ENCODE measurements at places on chromosomes 16 and 17.

GRCh38 chr16:68309799-68310198, 947 bp downstream of the SLC7A6OS start:
- no peak for DNase-seq

- peak; percentile 80 for DNase-seq
Observed at GRCh38 chr16:67389911-67390815, 3.1 kb downstream of the TPPP3 start.

- no peak for DNase-seq
Observed at GRCh38 chr16:79062821-79063220, 537.7 kb downstream of the MAF start.

DNA sequence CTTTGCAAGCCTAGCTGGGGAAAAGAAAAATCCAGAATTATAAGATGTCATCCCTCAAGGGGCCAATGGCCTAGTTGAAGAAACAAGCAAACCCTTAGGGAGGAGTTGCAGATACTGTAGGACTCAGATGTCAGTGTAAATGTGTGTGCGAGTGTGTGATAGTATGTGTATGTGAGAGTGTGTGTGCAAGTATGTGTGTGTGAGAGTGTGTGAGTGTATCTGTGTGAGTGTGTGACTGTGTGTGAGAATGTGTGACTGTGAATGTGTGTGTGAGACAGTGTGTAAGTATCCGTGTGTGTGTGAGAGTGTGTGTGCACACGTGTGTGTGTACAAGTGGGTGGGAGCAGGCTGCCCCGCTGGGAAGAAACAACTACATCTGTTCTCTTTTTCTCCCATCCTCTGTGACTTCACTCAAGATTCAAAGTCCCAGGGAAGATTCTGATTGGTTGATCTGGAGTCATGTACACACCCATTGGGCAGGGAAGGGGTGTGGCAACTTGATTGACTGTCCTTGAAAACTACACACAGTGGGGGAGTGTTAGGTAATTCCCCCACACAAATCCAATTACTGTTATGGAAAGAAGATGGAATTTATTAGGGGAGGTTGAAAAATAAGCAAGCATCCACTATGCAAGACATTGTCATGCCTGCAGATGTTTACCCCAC, 40.7 kb downstream of the IRX3 start:
- DNase-seq = no peak

- no peak for DNase-seq
Observed at GRCh38 chr16:57518520-57518919, 17.9 kb downstream of the CCDC102A start.

DNA sequence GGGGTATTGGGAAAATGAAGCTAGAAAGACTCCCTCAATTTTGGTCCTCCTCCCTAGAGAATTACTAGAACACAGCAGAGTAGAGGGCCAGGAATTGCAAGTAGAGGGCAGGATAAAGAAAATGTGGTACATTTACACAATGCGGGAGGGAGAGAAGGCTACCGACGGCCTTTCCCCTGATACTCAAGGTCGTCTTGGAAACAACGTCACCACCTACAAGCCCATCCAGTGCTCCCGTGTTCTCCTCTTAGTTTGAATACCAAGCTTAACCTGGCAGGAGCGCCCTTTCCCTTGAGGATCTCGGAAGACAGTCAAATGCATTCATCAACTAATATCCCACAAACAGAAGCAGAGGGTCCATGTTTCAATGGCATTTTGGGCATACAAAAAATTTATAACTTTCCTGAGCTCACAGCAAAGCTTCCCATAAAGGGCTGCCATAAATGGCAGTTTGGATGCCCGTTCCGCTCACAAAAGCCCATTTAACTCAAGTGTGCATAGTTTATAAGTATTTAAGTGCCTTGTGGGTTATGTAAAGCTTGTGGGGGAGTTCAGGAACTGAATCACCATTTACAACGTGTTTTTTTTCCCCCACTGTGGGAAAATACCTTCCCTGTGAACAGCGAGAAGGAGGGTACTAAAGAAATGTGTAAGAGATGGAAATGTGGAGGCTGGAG, 414.6 kb downstream of the SLC39A11 start:
- DNase-seq = no peak

GRCh38 chr17:9403257-9403656, 172.4 kb downstream of the STX8 start:
- DNase-seq = no peak

- DNase-seq = no peak
Observed at GRCh38 chr17:71118039-71118438, 948.7 kb downstream of the KCNJ2 start.

DNA sequence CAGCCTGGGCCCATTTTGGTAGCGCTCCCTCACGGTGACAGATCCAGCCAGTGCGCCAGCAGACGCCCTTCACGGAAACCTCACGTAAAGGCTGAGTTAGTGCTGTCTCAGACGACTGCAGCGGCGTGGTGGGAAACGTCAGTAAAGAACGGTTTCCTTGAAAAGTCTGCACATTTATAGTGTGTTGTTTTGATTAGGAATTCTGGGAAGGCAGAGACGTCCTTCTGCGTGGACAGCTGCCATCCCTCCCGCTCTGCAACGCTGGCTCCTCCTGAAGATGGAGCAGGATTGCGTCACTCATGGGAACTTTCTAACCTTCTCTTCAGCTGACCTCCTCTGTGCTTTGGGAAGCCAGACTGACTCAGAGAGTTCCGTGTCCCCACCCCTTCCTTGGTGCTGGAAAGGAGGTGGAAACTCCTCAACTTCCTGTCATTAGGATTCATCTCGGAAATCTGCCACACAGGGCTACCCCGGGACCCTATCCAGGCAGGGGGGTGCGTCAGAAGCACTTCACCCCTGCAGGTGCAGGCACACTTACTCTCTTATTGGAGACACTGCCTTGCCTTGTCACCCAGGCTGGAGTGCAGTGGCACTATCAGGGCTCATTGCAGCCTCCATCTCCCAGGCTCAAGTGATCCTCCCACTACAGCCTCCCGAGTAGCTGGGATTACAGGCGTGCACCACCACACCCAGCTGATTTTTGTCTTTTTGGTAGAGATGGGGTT, 24.3 kb upstream of the CRISPLD2 start:
- no peak for DNase-seq

GRCh38 chr16:85627089-85627488, 14.0 kb downstream of the GSE1 start:
- no peak for DNase-seq

- DNase-seq = peak; percentile 66
Observed at GRCh38 chr17:76972046-76972641, 103.9 kb downstream of the MGAT5B start.

DNA sequence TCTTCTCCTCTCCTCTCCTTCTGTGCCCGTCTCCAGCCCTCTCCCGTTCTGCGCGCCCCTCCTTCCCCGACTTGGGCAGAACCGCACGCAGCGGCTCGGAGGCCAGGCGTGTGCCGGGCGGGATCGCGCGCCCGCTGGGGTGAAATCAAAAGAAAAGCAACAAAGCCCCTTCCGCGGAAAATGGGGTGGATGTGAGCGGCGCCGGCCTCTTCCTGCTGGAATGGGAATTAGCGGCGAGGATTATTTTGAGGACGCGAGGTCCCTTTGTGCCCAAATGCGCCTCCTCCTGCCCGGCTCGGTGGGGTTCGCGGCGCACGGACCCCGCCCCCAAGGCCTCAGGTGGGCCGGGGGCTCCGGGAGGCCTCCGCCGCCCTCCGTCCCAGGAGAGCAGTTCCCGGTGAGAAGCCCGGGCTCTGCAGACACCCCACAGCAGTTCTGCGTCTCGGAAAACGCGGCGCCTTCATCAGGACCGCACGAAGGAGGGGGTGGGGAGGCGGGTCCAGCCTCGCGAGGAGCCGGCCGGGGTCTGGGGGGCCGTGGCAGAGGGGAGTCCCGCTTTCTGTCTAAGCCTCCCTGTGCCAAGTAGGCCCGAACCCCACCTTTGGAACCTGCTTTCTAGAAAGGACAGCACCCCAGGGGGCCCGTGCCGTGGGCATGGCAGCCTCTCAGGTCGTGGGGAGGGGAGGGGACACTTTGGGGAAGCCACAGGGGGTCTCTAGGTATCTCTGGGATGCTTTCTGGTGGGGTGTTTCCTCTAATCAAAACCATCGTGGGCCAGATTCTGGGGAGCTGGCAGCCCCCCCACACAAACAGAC, 91.0 kb upstream of the CBX4 start:
- no peak for DNase-seq

DNA sequence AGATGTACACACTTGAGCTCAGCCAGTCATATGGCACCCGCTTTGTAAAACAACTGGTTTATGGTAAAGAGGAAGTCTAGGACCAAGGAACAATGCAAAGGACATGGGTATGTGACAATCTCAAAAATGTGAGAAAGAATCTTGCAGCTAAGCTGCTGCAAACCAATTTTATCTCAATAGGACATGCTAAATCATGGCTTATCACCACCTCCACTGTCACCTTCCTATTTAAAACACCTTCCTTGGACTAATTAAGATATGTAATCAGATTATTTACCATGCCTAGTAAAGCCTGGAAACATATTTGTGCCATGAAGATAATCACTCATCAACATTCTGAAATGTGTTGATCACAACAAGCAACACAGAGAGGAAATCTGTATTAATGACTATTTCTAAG, 622.7 kb downstream of the CDH11 start:
- no peak for DNase-seq

DNA sequence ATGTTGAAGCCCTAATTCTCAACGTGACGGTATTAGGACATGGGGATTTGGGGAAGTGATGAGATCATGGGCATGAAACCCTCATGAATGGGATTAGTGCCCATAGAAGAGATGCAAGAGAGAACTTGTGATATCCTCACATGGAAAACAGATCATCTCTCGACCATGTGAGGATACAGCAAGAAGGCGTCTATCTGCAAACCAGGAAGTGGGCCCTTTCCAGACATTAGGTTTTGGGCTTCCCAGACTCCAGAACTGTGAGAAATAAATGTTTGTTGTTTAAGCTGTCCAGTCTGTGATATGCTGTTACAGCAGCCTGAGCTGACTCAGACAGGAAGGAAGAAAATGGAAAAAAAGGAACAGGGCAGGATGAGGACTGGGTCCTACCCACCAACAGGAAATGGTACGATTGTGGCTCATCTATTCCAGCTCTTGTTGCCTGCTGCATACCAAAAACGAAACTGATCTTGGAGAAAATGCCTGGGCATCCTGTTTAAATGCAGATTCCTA, 21.9 kb upstream of the SSTR2 start:
- no peak for DNase-seq

DNA sequence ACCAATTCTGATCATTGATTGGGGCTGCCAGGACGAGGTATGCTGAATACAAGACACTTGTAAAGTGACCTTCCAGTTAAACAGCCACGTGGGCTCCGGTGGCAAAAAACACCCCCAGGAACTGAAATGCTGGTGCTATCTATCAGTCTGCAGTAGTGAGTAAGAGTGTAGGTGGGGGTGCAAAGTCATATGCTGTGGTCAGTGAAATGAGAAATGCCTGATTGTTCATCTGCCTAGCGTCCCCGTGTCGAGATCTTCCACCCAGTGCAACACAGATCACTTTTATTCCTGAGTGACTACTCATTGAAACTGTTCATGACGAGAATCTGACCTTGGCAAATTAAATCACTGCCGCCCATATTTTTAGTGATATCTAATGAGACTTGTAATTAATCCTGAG, 806.5 kb upstream of the GOT2 start:
- DNase-seq = no peak

- DNase-seq = no peak
Observed at GRCh38 chr16:22886927-22887326, 73.0 kb downstream of the HS3ST2 start.

DNA sequence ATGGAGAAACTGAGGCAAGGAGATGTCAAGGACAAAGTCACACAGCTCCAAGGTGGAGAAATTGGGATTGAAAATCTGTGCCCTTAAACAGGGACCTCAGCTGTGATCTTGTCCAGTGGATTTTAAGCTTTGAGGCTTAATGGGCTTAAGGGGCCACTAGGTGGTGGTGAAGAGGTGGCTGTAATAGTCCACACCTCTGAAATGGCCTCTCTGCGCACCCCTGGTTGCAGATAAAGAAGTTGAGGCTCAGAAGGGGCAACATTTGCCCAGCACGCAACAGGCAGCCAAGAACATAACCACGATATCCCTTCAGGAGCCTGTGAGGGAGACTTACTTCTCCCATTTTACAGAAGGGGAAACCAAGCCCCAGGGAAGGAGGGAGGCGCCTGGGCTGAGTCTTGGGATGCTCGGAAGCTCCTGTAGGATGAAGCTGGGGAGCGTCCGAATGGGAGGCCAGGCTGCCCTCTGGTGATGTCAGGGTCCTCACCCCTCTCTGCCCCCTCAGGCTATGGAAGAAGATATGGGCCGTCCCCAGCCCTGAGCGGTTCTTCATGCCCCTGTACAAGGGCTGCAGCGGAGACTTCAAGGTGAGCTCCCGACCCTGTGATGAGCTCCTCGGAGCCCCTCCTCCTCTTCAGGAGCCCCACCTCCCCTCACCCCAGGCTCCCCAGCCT, 43.7 kb downstream of the IL21R start:
- DNase-seq = no peak

- DNase-seq = no peak
Observed at GRCh38 chr16:4937782-4938682, 1.1 kb upstream of the PPL start.

DNA sequence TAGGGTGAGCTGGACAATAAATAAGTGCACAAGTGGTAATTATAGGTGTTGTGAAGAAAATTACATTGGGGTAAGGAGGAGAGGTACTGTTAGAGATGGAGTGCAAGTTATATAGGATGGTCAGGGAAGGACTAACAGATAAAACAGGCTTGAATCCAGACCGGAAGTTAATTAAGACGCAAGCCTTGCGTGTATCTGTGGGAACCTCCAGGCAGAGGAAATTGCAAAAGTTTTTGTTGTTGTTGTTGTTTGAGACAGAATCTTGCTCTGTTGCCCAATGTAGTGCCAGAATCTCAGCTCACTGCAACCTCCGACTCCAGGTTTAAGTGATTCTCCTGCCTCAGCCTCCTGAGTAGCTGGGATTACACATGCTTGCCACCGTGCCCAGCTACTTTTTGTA, 2.4 kb upstream of the ZNF18 start:
- DNase-seq = no peak

- DNase-seq = no peak
Observed at GRCh38 chr16:2950773-2951172, 13.3 kb upstream of the KREMEN2 start.

DNA sequence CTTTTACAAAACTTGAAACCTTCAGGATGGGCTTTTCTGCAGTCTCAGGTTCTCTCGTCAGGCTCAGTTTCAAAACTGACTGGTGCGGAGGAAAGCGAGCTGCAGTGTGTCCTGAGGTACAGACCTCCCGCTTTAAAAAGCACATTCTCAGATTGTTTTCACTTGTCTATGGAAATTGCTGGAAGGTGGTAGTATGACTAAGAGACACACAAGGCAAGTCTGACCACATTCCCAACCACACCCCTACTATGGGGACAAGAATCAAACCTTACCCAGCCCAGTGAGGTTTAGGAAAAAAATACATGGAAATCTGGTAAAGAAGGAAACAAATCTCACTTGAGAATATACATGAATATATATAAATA, 18.2 kb downstream of the SRP68 start:
- no peak for DNase-seq

GRCh38 chr17:16886655-16887322, 85.1 kb downstream of the TNFRSF13B start:
- peak; percentile 15 for DNase-seq
